ENCODE measurements at places on chromosomes 3 and 15. TPM values are rescaled to one million over a fixed set of nuclear protein-coding genes. Genes with fewer than 3 reads are reported as not detected.

Gene POC1A
- polyA plus RNA-seq, result 2.5 TPM

Gene CYP1A2
- not detected for polyA plus RNA-seq

Gene TOMM70
- 27.6 TPM for polyA plus RNA-seq

Gene EHD4
- polyA plus RNA-seq, result 15.7 TPM

Gene BNIP2
- 18.2 TPM for polyA plus RNA-seq

DNA sequence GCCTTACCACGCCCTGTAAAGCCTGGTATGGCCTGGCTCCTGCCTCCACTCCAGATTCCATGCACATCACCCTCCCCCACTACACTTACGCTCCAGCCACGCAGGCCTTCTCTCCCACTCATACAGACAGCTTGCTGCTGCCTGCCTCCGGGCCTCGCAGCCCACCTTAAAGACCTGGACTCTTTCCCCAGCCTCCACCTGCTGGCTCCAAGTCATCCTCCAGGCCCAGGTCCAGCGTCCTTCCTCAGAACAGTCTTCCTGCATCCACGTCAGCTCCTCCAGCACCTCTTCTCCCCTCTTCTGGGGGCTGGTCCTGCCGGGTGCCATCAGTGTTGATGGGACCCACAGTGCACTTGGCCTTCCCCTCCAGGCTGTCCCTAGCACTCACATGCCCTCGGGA lies 75.5 kb downstream of the NUP210 start:
- no peak for DNase-seq

GRCh38 chr15:98035577-98036010 lies 75.1 kb downstream of the ARRDC4 start:
- DNase-seq, result no peak

GRCh38 chr3:109089265-109089664 lies 28.7 kb downstream of the MORC1 start:
- no peak for DNase-seq

GRCh38 chr15:100944244-100944895 lies 25.2 kb downstream of the LRRK1 start:
- DNase-seq, result peak; percentile 33

DNA sequence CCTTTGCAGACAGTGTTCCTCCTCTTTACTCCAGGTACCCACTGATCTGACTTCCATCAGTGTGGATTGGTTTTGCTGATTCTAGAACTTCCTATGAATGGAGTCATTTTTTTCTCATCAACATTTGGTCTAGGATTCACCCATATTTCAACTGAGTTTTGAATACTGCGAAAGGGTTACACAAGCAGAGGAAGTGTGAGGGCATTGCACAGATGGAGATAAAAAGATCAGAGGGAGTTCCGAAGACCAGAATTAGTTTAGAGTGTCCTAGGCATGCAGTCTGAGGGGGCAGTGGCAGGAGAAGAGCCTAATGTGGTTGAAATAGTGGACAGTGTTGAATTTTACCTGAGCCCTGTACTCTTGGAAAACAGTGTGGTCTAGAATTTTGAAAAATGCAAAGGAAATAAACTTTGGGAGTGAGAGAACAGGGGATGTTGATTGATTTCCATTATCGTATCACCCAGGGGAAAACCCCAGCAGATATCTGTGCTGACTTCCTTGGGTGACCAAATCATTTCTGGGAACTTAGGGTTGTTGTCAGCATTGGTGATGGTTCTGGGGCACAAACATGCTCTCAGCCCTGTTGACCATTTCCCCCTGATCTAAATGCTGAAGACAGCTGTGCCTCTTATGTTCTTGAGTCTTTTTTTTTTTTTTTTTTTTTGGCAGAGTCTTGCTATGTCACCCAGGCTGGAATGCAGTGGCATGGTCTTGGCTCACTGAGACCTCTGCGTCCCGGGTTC lies 327.4 kb upstream of the LRRFIP2 start:
- DNase-seq, result no peak

- no peak for DNase-seq
These were observed 24.2 kb downstream of the DENND4A start for GRCh38 chr15:65767895-65768294.

- no peak for DNase-seq
These were observed 164.3 kb upstream of the VEPH1 start for GRCh38 chr3:157667493-157667892.

DNA sequence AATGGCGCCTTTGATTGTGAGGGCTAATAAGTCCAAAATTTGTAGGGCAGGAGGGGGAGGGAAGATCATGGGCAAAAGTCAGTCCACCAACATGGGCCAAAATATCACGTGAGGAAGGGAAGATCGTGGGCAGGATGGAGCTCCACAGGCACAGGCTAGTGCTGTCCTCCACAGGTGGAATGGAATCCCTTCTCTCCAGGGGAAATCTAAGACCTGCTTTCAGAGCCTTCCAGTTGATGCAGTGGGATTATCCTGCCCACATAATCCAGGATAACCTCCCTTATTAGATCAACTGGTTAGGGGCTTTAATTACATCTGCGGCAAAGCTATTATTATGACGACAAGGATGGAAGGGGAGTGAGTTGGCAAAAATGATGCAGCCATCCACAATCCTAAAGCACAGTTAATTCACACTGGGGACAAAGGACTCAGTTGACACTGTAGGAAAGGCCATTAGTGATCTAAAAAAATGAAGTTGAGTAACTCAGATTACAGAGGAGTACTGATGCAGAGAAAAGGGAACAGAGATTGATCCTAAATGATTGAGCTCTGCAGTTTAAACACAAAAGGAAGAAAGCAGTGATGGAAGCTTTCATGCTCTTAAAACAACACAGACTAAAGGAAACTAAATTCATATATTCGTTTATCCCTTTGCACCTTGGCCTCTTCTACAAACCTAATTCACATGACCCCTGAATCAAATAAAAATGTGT lies 159.8 kb downstream of the AKAP13 start:
- DNase-seq, result no peak

DNA sequence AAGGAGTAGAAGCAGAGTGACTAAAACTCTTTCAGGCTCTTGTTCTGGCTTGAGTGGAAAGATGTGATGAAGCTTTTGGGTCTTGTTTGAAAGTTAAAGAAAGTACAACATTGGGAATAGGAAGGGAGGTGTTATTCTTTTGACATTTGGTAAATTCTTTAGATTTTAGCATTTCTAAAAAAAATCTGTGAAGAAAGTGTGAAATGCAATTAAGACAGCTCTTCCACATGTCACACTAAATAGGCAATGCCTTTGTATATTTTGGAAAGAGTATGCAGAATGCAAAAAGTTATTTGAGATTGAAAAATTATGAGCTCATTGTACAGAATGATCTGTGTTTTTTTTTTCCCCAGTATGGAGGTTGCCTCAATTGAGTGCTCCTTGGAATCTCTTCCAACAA lies 532.2 kb upstream of the DPPA4 start:
- DNase-seq, result no peak
